ENCODE measurements at places on chromosomes 4 and X. TPM values are rescaled to one million over a fixed set of nuclear protein-coding genes. Genes with fewer than 3 reads are reported as not detected.

The PLS3 gene
- 223 TPM for total RNA-seq

The GLRA2 gene
- total RNA-seq: not detected

The GUCY1B1 gene
- total RNA-seq: 39.3 TPM

The OPHN1 gene
- total RNA-seq: 8.3 TPM

Data from fibroblast of lung (primary cell).